Amniotic stem cell (primary cell): ENCODE measurements at places on chromosomes 12 and 14.

- no peak for DNase-seq
Measured at GRCh38 chr12:20120403-20120725, 248.0 kb upstream of the PDE3A start.

GRCh38 chr14:105851716-105852377, 325.5 kb downstream of the TMEM121 start:
- no peak for DNase-seq

DNA sequence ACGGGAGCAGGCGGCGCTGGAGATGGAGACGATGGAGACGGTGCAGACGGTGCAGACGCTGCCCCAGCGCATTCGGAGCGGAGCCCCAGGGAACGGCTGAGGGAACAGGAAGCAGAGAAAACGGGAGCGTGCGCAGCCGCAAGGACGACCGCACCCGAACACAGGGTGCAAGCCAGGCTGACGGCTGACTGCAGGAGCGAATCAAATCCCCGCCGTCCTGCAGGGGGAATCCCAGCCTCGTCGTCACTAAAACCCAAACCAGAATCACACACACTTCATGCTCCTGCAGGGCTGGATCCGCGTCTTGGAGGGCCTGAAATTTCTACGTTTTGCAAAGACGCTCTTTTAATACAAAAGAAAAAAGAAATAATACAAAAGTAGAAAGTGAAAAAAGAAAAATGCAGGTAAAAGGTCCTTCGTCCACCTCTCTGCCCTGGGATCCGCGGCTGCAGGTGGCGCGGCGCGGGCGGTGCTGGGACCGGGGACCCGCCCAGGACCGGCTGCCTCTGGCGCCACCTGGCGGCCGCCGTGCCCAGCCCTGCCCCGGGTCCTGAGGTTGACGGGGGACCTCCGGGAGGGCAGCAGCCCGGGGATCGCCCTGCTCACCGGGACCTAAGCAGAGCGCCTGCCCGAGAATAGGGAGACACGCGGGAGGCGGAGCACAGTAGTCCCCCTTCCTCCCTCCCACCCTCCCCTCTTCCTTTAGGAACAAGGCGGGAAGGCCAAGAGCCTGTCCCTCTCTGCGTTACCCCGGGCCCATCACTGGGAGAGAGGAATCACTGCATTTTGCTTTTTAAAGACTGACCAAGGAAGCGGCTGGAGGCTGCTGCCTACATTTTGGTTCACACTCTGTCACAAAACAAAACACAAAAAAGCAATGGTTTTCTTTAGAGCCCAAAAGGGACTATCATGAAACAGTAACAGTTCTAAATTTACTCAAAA, 20.1 kb downstream of the STX2 start:
- no peak for DNase-seq

DNA sequence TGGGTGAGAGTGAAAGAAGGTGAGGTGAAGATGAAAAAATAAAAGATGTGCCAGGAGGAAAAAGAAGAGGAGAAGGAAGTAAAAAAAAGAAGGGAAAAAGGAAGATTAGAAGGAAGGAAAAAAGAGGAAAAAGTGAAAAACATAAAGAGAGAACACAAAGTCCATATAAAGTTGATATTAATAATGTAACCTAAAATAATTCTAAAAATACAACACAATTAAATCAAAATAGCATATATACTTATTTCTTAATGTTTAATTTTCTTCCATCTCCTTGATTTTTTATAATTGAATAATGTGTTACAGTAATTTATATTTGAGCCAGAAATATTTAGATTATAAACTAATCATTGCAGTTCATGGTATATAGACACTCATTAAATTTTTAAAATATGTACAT, 124.4 kb upstream of the NOVA1 start:
- no peak for DNase-seq

DNA sequence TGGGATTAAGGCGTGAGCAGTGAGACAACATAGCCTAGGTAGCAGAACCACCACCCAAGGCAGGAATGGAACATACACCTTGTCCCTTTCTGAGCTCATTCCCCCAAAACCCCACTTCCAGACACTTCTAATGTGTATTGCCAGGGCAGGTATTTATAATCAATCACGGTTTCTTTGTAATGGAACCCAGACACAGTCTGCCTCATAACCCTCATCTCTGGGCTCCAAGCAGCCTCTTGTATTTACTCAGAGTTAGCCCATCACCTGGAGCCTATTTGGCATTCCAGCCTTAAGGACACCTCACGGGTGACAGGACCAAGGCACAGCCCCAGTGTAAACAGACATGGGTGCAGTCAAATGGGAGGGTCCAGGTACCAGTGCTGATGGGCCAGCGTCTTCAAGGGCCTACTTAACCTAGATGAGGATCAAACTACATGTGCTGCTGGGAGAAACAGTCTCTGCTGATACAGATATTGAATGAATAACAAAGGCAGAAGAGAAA, 2.5 kb upstream of the HIGD1C start:
- DNase-seq = no peak
